Activated CD4-positive, CD25-positive, alpha-beta regulatory T cell treated with anti-CD3 and anti-CD28 coated beads, Interleukin-2, amount 50 U/mL, for 16 hours (primary cell): ENCODE measurements at places on chromosomes 5 and 9.

DNA sequence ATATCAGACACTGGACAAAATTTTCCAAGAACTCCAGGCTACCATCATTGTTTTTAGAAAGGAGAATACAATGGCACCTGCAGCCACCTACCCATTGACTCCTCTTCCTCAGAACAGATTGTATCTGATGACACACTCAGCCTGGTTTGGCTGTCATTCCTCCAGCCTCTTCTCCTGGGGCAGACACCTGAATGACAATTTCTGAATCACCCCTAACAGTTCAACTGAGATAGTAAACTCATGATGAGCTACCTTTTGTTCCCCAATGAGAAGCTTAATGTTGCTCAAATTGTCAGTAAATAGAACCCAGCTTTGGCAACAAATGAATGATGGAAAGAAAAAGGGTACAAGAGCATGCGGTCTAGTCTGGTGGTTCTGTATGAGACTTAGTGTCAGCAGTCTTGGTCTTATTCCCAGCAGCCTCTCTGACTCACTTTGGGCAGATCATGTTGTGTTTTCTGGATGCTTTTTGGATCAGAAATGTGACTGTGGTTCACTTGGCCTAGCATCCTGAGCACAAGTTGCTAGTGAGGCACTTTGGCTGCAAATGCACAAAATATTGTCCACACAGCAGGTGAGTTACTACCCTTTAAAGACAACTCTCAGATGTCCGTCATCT, 78.3 kb downstream of the MAMDC2 start:
- DNase-seq = no peak

GRCh38 chr5:76221311-76221710, 138.1 kb downstream of the SV2C start:
- DNase-seq = no peak

DNA sequence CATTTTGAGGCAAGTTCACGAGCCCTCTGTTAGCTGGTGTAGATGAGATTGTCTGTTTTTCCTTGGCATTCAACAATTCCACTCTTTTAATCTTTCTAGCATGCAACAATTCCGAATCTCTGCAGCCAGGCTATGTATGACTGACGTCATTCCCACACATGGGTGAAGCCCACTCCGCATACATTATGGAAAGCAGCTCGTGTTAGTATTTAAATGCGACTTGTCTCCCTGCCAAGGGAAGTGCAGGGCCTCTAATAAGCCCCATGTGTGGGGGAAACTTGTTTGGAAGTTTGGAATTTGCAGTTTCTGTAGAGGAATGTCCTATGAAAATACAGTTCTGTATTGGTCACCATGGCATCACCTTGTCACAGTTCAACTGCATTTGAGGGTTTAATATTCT, 146.0 kb upstream of the FBXL7 start:
- no peak for DNase-seq

GRCh38 chr9:132341177-132341840, 13.5 kb downstream of the SETX start:
- no peak for DNase-seq

GRCh38 chr9:11318946-11319345, 706.1 kb upstream of the PTPRD start:
- DNase-seq = no peak

- no peak for DNase-seq
These were observed 32.5 kb downstream of the RXRA start for GRCh38 chr9:134358662-134359319.

DNA sequence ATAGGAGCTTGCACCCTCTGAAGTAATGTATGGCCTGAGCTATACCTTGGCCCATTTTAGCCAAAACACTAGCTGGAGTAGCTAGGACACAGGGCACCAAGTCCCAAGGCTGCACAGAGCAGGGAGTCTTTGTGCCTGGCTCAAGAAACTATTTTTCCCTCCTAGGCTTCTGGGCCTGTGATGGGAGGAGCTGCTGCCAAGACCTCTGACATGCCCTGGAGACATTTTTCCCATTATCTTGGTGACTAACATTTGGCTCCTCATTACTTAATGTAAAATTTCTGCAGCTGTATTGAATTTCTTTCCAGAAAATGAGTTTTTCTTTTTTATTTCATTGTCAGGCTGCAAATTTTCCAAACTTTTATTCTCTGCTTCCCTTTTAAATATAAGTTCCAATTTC, 1099.2 kb downstream of the CDH18 start:
- DNase-seq = no peak

- DNase-seq = no peak
These were observed 533.3 kb downstream of the ACTL7B start for GRCh38 chr9:108322326-108323098.

- no peak for DNase-seq
These were observed 1018.4 kb upstream of the ARRDC3 start for GRCh38 chr5:92401492-92401891.

GRCh38 chr5:132190161-132190817, 37.4 kb downstream of the P4HA2 start:
- DNase-seq = no peak

GRCh38 chr9:78010445-78010844, 21.2 kb downstream of the GNAQ start:
- DNase-seq = no peak

GRCh38 chr5:125485771-125486170, 739.3 kb upstream of the ZNF608 start:
- no peak for DNase-seq

- DNase-seq = no peak
These were observed at the start of gene CCL28 for GRCh38 chr5:43412156-43412555. Gene CCL28 (minus strand): TSS chr5:43412391. CDS start chr5:43412316, 75 bp downstream.

DNA sequence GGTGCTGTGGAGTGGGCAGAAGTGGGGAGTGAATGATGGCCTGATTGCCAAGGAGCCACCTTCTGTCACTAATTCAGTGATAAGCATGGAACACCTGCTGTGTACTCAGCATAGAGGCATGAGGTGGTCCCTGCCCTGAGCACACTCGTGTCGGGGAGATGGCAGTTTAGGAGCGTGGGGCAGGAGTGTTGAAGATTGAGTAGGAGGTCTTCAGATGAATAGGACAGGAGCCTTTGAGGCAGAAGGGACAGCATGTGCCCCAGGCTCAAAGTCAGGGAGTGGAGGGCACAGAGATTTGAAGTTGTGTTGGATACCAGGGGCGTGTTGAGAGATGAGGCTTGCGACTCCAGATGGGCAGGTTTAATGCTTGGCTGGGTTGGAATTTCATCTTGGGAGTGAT, 55.0 kb downstream of the ZNF618 start:
- DNase-seq = no peak

DNA sequence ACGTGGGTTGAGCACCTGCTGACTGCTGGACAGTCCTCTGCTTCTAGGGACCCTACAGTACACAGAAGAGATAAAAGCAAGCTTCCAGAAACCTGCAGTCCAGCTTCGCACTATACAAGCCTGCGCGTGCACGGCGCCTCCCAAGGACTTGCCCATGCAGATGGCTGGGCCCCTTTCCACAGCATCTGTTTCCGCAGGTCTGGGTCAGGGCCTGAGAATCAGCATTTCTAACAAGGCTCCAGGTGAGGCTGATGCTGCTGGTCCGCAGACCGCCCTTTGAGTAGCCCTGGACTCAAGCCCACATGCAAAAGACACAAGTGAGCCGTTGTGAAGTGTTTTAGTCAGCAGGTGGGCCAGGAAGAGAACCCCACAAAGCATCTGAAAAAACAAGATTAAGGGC, 133.1 kb downstream of the HSD17B3 start:
- no peak for DNase-seq
